ENCODE measurements at places on chromosomes 13 and 19. TPM values are rescaled to one million over a fixed set of nuclear protein-coding genes. Genes with fewer than 3 reads are reported as not detected.

The SEMA6B gene
- 5.0 TPM for total RNA-seq

The ZNF611 gene
- 3.2 TPM for total RNA-seq

The CCDC159 gene
- total RNA-seq: 4.8 TPM

The UHRF1 gene
- total RNA-seq: 44.5 TPM

The GPR108 gene
- total RNA-seq: 42.7 TPM

The KLF1 gene
- total RNA-seq: 0.05 TPM

The ZNF429 gene
- total RNA-seq: not detected

The CASP14 gene
- not detected for total RNA-seq
